NCI-H1930 (cell line): ENCODE measurements at places on chromosomes 1 and 21.

DNA sequence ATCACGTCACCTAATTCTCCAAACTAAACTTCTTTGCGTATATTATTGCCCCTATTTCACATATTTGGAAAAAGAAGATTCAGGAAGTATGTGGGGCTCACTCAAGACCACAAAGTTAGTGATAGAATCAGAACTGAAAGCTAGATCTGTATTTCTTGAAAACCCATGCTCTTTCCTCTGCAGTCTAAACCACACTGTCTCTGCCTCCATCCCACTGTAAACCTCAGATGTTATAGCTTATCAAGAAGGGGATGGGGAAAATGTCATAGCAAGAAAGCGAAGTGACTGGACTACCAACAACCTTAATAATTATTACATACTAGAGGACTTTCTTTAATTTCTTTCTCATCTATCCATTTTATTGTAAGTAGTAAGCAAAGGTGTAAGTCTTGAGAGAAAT lies 257.7 kb upstream of the SGIP1 start:
- DNase-seq, result no peak

GRCh38 chr1:91697416-91697815 lies 188.5 kb downstream of the TGFBR3 start:
- no peak for DNase-seq

- DNase-seq, result no peak
Measured at GRCh38 chr1:68093737-68094136, 43.3 kb upstream of the DIRAS3 start.

DNA sequence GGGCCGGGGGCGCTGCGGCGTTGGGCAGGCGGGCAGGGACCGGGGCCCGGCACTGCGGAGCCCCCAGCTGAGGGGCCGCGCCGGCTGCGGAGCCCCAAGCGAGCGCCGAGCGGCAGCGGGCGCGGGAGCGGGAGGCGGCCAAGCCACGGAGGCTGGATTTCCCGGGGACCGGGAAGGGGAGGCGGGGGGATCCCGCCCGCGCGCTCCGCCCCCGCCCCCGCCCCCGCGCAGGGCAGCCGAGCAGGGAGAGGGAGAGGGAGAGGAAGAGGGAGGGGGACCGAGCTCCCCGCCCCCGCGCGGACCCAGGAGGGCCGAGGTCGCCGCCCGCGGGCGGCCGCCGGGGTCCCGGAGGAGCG lies at the start of gene DLGAP3:
Gene DLGAP3 (minus strand): TSS at position 154 of the 356 bp plus-strand sequence. CDS start 24,267 bp downstream, outside the sequence.
- peak; percentile 8 for DNase-seq
